ENCODE measurements at places on chromosomes 16 and 17. TPM values are rescaled to one million over a fixed set of nuclear protein-coding genes. Genes with fewer than 3 reads are reported as not detected.
A peak's percentile ranks its signal among the peaks of the same experiment; 100 is the strongest.

DNA sequence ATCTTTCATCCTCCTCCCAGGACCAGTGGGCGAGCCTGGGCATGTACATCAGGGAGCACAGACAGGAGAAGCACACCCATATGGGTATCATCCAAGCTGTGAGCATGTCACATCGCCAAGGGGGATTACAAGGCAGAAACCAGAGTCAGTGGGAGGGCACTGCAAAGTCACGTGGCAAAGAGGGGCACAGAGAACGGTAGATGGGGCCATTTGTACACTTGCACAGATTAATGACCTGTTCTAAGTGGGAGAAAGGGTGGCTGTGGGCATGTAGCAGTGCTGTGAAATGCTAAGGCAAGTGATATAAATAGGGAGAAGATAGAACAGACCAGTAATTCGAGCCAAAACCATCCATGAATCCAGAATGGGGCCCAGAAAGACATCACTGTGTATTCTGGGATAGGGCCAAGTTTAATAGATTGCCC is 265.0 kb downstream of the CPPED1 start:
- no peak for DNase-seq

- no peak for DNase-seq
Observed at GRCh38 chr17:76276461-76277299, 11.5 kb downstream of the UBALD2 start.

GP1BA gene
- polyA plus RNA-seq, result 1.5 TPM

- DNase-seq, result peak; percentile 27
Observed at GRCh38 chr16:48323783-48324775, 61.1 kb downstream of the SIAH1 start.

DNA sequence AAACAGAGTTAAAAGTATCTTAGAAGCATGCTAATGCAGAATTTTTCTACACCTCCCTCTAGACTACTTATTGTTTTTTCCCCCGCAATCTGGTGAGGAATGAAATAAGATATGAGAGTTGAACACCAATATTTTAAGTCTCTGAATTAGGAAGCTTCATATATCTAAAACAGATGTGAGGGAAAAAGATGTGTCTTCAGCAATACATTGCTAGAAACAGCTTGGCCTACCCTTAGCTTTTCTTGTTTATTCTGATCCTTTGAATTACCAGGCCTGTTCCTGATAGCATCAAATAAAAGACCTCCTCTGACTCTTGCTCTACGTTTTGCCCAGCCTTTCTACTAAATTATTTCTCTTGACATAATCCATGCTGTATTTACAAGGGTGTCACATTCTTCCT is 221.8 kb downstream of the CDH11 start:
- no peak for DNase-seq

HES7 gene
- polyA plus RNA-seq, result 0.26 TPM
